ENCODE measurements at places on chromosomes 13 and 19.

GRCh38 chr13:30998136-30999088, 66.0 kb downstream of the TEX26 start:
- DNase-seq = no peak

DNA sequence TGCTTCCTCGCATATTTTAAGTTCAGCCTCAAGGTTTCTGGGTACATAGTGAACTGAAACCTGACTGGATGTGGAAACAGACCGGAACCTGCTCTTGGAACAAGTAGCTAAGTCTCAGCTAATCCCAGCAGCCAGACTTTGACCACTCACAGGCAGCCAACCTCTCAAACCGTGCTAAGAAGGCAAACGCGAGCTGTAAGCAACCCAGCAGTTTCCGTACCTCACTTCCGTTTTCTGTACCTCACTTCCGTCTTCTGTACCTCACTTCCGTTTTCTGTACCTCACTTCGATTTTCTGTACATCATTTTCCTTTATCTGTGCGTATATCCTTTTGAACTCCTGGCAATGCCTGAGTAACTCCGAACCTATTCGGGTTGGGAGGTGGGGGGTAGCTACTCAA, 96.8 kb downstream of the SUCLA2 start:
- no peak for DNase-seq

DNA sequence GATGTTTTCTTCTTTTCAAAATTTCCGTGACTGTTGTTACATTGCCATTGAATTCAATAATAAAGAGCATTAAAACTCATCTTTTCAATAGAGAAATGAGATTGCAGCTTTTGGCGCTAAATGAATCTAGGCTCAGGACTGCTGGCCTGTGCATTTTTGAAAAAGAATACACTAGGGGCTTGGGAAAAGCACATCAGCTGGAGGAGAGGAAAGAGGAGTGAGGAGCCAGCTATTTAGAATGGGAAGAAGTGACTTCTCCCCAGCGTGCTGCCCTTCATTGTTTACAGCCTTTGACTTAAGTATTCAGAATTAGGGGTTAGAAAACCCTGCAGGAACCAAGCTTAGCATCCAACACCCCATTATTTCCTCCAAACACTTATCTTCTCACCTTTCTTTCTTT, 43.3 kb downstream of the TNFSF11 start:
- no peak for DNase-seq

DNA sequence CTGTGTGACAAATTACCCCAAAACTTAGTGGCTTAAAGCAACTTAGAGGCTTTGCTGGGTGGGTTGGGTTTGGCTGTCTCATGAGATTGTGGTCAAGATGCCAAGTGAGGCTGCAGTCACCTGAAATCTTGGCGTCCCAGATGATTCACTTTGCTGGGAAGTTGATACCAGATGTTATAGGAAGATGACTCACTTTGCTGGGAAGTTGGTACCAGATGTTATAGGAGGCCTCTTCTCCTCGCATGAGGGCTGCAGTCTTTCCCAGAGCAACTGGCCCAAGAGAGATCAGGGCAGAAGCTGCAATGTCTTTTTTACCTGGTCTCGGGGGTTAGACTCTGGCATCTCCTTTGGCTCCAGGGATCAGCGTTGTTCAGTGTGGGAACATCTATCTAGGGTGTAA, 16.8 kb downstream of the TEX29 start:
- DNase-seq = peak; percentile 0

DNA sequence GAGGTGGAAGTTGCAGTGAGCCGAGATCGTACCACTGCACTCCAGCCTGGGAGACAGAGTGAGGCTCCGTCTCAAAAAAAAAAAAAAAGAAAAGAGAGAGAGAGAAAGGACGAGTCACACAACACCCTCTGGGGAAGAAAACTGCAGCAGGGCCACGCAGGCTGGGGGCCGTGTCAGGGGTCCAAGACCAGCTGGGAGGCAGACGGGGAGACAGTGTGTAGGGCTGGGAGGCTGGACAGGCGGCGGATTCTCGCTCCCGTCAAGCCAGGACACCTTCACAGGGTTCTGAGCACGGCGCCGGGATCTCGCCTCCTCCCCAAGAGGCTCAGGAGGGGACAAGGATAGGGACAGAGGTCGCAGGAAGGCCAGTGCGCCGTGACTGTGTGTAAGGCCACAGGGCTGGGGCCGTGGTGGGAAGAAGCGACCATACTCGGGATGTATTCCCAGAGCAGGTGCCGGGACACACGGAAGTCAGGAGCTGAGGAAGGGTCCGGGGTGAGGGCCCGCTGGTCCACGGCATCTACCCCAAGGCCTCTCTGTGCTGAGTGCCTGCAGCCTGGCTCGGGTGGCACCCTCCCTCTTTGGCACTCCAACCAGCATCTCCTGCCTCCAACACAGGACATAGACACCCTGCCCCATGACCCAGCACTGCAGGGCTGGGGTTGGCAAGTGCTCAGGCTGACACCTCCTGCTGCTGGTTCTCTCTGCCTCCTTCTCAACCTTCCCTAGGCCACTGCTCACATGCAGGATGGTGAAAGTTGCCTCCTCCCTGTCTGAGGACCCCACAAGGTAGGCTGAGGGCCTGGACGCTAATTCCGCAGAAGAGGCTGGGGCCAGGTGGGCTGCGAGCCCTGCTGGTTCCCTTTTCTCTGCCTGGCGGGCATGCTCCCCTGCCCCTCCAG, 21.2 kb downstream of the ZNF787 start:
- no peak for DNase-seq

DNA sequence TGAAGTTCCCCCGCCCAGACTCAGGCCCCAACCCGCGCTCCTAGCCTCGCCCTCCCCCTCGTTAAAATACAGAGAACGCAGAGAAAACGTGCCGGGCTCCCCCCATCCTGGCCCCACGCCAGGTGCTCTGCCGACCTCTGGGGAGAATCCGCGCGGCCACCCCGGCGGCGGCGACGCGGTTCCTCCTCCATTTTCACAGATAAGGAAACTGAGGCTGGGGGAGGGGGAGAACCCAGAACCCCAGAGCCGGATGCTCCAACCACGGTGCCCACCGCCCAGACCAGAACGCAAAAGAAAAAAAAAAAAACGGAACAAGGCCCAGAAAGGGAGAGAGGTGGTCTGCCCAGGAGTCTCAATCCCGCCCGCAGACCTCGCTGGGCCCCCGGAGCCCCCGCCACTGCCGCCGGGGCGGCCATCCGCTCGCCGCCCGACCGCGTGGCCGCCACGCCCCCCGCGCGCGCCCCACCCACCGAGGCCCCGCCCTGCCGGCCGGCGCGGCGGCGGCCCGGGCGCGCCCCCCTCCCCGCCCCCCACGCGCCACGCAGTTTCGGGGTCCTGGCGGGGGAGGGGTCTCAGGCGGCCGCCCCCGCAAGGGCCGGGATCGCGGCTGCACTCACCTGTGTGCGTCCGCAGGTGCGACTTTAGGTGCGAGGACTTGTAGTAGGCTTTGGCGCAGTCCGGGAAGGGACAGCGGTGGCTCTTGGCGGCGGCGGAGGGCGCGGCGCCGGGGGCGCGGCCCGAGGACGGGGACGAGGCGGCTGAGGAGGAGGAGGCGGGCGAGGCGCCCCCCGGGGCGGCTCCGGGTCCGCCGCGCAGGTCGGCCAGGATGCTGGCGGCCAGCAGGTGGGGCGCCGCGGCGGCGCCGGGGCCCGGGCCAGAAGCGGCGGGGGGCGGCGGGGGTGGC, 703 bp downstream of the KLF16 start:
- no peak for DNase-seq

DNA sequence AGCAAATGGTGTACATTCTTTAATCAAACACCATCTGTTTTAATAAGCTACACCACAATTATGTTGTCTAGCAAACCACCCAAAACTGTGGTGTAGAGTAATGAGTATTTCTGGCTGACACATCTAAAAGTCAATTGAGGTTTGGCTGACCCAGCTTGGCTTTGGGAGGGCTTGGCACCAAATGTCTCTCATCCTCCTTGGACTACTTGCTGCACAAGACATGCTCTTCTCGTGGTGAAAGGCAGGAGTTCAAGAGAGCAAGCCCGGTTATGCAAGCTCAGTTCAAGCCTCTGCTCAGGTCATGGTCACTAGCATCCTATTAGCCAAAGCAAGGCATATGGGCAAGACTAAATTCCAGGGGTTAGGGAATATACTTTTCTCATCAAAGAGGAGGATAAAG, 37.1 kb downstream of the LACC1 start:
- no peak for DNase-seq

GRCh38 chr19:34254698-34255432, 511 bp downstream of the GARRE1 start:
- peak; percentile 36 for DNase-seq

DNA sequence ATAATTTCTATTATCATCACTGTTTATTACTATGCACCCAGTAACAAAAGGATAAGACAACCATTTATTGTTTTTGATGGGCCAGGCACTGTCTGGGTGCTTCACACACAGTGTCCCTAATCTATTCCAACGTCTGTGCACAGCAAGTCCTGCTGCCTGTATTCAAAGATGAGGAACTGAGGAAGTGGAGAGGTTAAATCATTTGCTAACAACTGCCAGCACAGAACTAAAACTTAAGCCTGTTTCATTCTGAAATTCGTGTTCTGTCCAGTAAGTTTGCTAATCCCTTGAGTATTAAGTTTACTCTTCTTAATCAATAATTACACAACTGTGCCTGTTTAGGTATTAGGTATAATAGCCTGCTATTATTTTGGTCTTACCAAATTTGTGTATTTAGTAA, 41.9 kb downstream of the TEX26 start:
- DNase-seq = no peak

DNA sequence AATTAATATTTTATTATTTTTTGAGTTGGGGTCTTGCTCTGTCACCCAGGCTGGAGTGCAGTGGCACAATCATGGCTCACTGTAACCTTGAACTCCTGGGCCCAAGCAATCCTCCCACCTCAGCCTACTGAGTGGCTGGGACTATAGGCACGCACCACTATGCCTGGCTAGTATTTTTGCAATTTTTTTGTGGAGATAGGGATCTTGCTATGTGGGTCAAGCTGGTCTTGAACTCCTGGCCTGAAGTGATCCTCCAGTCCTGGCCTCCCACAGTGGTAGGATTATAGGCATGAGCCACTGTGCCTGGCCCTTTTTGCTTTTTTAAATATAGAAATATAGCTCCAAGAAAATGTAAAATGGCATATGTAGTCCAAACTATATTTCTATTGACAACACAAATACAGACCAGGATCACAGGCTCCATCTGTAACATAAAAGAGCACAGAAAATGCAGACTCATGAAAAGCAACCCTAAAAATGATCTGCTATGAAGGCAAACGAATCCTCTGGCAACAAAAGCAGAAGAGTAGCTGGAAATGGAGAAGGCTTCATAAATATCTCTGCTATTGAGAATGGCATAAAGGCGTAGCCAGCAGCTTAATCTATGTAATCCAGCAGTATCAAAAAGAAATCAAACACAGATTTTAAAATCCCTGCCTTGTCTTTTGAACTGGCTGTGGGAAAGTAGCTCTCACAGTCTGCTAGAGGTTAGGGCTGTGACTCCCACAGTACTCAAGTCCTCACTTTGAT, 200.6 kb downstream of the LHFPL6 start:
- DNase-seq = no peak

DNA sequence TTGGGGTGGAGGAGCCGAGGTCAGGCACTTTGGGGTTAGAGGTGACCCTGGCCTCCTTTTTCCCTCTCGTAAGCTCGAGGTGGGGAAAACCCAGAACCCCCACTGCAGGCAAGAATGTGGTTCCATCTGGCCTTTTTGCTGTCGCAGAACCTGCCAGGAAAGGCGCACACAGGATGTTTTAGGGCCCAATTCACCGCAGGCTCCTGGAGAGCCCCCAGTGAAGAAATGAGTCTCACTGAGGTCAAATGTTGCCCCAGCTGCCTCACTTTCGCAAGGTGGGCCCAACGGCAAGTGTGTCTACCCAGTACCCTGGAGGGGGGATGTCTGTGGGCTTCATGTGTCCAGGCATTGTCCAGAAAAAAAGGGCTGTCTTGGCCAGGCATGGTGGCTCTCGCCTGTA, 61.8 kb downstream of the PEX11G start:
- DNase-seq = no peak

Data from heart right ventricle (tissue), 16 donors.